ENCODE measurements at places on chromosomes 16 and 17. TPM values are rescaled to one million over a fixed set of nuclear protein-coding genes. Genes with fewer than 3 reads are reported as not detected.

The NPTX1 gene
- polyA plus RNA-seq = 1.3 TPM

The IL17C gene
- not detected for polyA plus RNA-seq

The KCNH6 gene
- polyA plus RNA-seq = 6.9 TPM

GRCh38 chr16:73951481-73951880, 345.1 kb upstream of the PSMD7 start:
- DNase-seq = peak; percentile 37

DNA sequence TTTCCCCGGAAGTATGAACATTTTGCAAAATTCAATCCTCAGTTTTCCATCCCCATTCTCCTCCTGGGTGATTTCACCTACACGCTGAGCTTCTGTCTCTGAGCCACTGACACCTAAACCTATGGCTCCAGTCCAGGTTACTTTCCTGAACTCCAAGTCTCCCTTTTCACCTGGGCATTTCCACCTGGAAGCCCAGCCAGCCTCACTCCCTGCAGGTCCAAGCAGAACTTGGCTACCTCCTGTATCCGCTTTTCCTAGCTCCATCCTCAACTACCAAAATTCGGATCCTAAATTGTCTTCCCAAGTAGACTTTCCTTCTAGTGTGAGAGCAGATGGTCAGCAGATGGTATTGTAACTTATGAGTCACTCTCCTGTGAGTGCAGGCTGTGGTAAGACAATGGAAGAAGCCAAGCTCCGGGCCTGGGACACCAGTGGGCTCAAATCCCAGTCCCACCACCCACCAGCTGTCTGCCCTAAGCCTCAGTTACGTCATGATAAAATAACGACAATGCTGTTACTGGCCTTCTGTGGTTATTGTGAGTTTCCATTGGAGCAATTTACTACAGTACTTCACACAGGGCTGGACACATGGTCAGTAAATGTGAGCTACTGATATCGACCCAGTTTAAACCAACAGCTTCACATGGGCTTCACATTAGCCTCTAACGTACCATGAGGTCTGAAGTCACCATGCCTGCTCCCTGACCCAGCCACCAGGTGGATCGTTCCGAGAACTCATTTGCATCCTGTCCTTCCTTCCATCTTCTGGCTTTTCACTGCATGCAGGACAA, 33.3 kb downstream of the PECAM1 start:
- DNase-seq = no peak

The TADA2A gene
- 22.3 TPM for polyA plus RNA-seq

DNA sequence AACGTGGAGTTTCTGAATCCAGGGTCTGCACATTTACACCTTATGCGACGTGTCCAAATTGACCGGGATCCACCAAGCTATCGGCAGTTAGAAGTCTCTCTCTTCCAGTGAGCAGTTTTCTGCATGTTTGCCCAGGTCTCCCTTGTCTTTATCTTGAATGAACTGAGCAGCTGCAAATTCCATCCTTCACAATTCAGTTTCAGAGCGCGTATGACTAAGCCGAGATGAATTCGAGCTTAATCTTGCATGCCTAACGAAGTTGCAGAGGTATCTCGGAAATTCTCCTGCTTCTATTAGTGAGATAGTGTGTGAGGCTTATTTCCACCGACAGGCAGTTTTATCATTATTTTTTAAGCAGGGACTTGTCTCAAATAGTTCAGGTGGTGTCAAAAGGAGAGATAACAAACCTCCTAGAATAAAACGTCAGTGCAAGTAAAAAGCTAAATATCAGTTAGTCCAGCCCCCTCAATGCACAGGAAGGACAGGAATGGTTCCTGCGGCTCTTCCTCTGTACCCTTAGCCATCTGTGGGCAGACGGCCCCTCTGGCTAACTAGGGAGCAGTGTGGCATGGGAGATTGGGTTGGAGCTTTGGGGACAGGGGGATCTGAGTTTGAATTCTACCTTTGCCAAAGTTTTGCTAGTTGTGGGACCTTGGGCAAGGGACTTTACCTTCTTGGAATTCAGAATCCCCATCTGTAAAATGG, 93.0 kb upstream of the GPR139 start:
- no peak for DNase-seq

The ZNF205 gene
- polyA plus RNA-seq = 12.8 TPM
